Suppressor macrophage treated with lipopolysaccharide for 1 hour (primary cell): ENCODE measurements at places on chromosomes 7 and 10.

DNA sequence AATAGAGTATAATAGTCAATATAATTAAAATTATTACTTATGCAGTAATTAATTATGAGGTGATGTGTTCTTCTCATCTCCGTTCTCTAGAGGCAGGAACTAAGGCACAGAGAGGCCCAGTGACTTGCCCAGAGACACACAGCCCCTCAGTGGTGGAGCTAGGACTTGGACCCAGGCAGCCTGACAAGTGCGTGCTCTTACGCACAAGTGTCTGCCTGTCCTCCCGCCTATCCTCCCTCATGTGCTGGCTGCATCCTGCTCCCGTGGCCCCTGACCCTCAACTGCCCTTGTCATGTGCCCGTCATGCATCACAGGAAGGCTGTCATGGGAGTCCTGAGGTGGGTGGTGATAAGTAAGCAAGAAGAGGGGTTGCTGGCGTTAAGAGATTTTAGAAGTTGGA, 14.3 kb downstream of the IL2RA start:
- DNase-seq, result no peak

DNA sequence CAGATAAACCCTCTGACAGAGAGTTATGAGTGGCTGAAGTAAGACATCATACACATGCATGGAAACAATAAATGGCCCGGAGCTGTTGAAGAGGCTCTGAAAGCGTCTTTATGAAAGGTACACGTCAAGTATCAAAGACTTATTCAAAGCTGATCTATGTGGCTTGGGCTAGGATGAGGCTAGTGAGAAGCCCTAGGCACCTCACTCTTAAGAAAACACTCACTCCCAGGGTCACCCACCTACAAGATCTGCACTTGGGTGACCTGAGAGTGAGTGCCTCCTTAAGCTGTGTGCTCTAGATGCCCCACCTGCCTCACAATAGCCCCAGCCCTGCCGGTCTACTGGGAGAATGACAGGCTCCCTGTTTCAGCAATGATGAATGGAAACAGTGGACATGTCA, 1.1 kb upstream of the GIMAP1 start:
- DNase-seq, result peak; percentile 16

GRCh38 chr7:84705706-84706105, 481.1 kb downstream of the SEMA3D start:
- no peak for DNase-seq

DNA sequence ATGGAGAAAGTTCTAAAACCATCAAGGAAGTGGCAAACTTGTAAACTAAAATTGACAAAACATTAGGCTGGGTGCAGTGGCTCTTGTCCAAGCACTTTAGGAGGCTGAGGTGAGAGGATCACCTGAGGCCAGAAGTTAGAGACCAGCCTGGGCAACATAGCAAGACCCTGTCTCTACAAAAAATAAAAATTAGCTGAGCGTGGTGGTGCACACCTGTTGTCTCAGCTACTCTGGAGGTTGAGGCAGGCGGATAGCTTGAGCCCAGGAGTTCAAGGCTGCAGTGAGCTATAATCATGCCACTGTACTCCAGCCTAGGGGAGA, 29.4 kb upstream of the HNRNPH3 start:
- DNase-seq, result no peak

GRCh38 chr10:124536496-124537050, 75.0 kb downstream of the LHPP start:
- no peak for DNase-seq
